ENCODE measurements at places on chromosomes 5 and 9.

DNA sequence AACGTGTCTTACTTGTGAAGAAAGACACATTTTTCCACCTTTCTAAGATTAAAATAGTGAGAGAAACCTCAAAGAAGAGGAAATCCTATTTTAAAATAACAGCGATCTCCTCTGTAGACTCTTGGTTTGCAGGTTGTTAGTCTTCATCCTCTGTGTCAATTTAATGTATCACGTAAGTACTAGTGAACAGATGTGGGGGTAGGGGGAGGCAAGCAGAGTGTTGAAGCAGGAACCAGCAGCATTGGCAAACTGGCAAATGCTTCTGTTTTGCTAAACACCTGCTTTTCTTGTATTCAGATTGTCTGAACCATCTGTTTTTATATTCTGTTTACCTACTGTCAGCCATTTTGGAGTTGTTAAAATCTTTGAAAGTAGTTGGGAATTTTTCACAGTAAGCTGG lies 159.3 kb upstream of the TLX3 start:
- DNase-seq: no peak

DNA sequence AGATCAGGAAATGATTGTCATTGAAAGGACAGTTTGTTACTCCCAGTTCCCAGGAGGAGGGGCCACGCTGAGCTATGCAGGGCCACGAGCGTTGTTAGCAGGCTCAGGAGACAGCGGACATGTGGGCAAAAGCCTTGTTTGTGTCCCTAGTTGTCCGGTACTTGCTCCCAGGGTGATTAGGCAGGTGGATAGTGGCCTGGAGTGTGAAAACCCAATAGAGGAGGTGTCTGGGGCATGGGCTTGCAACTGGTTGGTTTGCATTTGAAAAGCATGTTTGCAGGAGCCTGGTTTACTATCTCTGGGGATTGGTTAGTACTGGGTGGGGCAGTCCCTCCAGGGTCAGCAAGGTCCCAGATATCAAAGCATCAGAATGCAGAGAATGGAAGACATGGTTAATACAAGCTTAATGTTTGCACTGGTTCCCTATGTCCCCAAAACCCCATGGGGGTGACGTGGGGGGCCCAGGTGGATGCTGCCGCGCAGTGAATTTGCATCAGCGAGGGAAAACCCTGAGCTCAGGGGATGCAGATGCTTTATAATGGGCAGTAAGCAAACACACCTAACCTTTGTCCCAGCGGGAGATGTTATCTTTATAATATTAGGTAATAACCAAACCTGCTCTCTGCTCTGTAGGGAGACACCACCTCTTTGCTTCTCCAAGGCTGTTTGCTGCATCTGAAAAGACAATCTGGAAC lies 39.7 kb downstream of the ROPN1L start:
- no peak for DNase-seq

- DNase-seq: no peak
Observed at GRCh38 chr5:43033841-43034590, 6.1 kb downstream of the ANXA2R start.

GRCh38 chr5:11815916-11816315 lies 88.3 kb downstream of the CTNND2 start:
- no peak for DNase-seq

DNA sequence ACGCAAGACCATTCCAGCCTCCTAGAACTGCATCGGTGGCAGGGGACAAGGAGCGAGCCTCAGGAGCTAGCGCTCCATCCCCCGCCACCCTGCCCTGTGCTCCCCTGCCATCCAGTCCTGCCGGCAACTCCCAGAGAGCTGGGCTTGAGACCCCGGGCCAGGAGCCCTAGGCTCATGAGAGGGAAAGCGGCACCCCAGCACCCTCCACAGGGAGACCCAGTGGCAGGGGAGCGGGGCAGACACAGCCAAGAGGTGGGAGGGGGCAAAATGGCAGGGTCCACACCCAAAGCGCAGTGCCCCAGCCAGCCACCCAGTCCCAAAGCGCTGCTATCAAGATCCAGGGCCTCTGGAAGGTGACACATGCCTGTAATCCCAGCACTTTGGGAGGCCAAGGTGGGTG lies 12.7 kb downstream of the UBAC1 start:
- DNase-seq: no peak

- DNase-seq: no peak
Observed at GRCh38 chr5:11596657-11597071, 307.6 kb downstream of the CTNND2 start.

DNA sequence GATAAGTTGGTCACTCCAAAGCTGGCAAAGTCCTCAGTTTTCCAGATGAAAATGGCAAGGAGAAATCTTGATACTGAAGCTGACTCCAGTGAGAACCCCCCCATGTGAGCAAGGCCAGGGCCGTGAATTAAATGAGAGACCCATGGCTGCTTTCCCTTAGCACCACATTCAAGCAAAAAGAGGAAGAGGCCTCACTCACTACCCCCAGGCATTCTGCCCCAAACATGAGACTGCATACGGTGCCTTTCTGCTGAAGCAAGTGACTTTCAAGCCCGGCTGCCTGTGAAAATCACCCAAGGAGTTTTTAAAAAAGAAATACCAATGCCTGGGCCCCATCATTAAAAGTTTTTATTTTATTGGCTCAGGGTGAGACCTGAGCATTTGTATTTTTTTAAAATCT lies 66.9 kb downstream of the TMEM252 start:
- DNase-seq: no peak

DNA sequence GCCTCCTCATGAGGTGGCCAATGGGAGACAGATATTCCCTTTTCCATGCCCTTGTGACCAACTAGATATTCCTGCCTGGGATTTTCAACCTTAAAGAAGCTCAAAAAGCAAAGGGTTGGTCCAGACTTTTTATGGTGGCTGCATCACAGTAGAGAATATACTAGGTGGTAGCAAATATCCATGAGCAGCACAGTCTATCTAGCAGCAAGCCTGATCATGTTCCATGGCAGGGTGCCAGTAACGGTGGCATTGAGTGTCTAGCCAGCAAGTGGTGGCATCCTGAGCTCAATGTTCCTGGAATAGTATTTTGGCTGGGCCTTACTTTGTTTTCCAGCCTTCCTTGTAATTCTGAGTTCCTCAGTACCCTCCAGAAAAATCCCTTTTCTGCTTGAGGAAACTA lies 25.8 kb downstream of the CDC25C start:
- DNase-seq: no peak

- DNase-seq: no peak
Observed at GRCh38 chr5:106862450-106863193, 808.1 kb downstream of the EFNA5 start.

- no peak for DNase-seq
Observed at GRCh38 chr5:51278539-51278938, 104.7 kb upstream of the ISL1 start.

DNA sequence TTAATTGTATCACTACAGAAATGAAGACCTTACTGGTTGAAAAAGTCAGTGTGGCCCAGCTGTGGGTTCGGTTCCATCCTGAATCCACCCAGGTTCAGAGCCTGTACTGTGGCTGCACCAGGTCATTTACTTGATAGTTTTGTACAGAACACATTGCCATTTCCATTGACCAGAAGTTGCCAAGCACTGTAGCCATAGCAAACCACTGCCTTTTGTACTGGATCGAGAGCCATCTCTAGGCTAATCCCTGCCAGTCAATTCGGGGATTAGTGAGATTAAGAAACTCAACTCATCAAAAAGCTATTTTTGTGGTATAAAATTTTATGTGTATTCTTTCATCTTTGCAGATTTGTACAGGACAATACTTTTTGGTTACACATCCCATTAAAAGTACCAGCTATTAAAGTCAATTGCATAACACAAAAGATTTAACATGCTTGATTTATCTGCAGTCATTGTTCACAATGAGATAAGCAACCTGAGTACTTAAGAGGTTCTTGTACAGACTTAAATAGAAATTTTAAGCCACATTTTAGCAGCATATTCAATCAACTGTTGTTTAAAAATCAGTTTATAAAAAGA lies 108.5 kb upstream of the OTULINL start:
- no peak for DNase-seq

DNA sequence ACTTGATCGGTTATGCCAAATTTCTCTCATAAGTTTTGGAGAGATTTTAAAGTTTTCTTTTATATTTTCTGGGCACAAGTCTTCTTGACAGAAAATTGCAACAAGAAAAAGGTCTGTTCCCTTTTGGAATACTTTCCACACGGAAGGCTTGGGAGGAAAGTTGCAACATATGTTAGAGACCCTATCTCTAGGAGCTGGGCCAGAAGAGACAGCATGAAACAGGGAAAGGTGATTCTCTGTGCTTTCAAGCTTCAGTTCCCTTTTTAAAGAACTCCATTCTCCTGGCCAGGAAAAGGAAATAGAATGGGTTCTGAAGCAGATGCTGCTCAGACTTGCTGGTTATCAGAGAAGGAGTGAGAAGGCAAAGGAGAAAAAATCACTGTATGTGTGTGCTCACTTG lies 368.3 kb downstream of the SPATA31D1 start:
- DNase-seq: no peak

GRCh38 chr9:115360122-115360521 lies 242.2 kb upstream of the TNC start:
- no peak for DNase-seq

Measured in stimulated activated CD4-positive, alpha-beta T cell treated with anti-CD3 and anti-CD28 coated beads, Interleukin-2, amount 100 ng/mL, for 4 hours (primary cell).